Activated naive CD4-positive, alpha-beta T cell treated with anti-CD3 and anti-CD28 coated beads for 36 hours (primary cell): ENCODE measurements at places on chromosomes 5 and 9. TPM values are rescaled to one million over a fixed set of nuclear protein-coding genes. Genes with fewer than 3 reads are reported as not detected.

- H3K4me1 ChIP-seq: no peaks in the 10 kb centered on the region
- no peaks in the 10 kb centered on the region for H3K27me3 ChIP-seq
- no peak overlapping the region for H3K4me3 ChIP-seq
- no peak overlapping the region for H3K27ac ChIP-seq
Measured at GRCh38 chr9:108258640-108259039, 597.1 kb downstream of the ACTL7B start.

DNA sequence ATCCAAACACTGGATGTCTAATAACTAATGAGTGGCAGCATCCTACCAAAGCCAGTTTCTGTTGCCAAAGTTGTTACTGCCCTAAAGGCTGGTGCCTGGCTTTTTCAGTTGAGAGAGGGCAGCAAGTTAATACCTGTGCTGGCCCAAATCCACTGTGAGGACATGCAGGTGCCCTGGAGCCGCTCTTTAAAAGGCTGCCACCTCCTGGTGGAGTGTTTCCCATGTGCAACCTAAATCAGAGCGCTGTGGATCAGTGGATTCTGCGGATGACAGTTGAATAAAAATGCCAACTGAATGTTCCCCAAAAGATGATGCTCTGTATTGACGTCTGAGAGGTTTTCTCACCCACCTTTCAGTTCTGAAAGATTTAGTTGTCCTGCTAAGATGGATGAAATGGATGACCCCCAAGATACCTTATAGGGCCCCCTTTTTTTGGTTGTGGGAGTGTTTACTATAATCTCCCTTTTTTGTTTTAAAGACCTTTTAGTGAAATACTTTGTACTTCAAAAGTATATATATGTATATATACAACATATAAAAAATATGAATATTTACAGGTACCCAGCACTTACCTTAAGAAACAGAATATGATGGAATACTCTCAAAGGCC lies 146.4 kb downstream of the EGFLAM start:
- H3K27me3 ChIP-seq: peaks cover 23% of the 10 kb centered on the region
- H3K27ac ChIP-seq: no peak overlapping the region
- H3K36me3 ChIP-seq: no peaks in the 10 kb centered on the region
- peak; percentile 44 for DNase-seq

- H3K4me1 ChIP-seq: peaks cover 12% of the 10 kb centered on the region
- H3K36me3 ChIP-seq: peaks cover 2% of the 10 kb centered on the region
- H3K4me3 ChIP-seq: no peak overlapping the region
- no peak overlapping the region for H3K27ac ChIP-seq
Measured at GRCh38 chr9:132586830-132587591, 4.6 kb downstream of the BARHL1 start.

- H3K4me3 ChIP-seq: no peak overlapping the region
- H3K27me3 ChIP-seq: peaks cover 12% of the 10 kb centered on the region
- H3K4me1 ChIP-seq: no peaks in the 10 kb centered on the region
- no peak overlapping the region for H3K27ac ChIP-seq
Measured at GRCh38 chr5:98742396-98743073, 30.9 kb upstream of the RGMB start.

- H3K4me1 ChIP-seq: peaks cover 5% of the 10 kb centered on the region
- H3K27ac ChIP-seq: no peak overlapping the region
- peaks cover 4% of the 10 kb centered on the region for H3K27me3 ChIP-seq
- no peaks in the 10 kb centered on the region for H3K36me3 ChIP-seq
- DNase-seq: no peak
- H3K4me3 ChIP-seq: no peak overlapping the region
Measured at GRCh38 chr5:90386099-90386710, 23.4 kb downstream of the CETN3 start.

GRCh38 chr5:60457233-60457632 lies 242.7 kb downstream of the DEPDC1B start:
- no peaks in the 10 kb centered on the region for H3K36me3 ChIP-seq
- no peak overlapping the region for H3K4me3 ChIP-seq
- no peaks in the 10 kb centered on the region for H3K27me3 ChIP-seq
- DNase-seq: no peak

DNA sequence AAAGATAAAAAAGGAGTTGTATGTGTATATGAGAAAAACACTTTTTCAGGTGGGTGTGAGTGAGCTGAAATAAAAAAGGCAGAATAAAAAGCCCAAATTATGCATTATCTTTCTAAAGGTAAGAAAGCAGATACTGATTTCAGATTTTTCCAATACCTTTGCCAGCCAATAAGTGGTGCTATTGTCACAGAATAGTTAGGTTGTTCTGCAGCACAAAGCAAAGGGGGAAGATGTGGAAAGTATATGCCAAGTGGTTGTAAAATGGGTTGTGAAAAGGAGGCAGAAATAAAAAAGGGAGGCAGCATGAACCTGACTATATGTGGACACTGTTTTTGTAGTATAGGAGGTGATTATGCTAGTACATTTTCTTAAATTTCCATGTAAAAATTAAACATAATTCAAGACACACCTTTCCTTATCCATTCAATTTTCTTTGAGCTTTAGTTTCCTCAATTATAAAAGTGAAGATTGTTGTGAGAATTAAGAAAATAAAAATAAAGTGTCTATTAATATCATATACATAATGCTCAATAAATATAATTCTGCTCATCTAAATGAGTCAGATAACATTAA lies 106.7 kb downstream of the SMIM15 start:
- no peak overlapping the region for H3K27ac ChIP-seq
- H3K27me3 ChIP-seq: no peaks in the 10 kb centered on the region
- no peak for DNase-seq
- peaks cover 2% of the 10 kb centered on the region for H3K36me3 ChIP-seq
- H3K4me3 ChIP-seq: no peak overlapping the region

DNA sequence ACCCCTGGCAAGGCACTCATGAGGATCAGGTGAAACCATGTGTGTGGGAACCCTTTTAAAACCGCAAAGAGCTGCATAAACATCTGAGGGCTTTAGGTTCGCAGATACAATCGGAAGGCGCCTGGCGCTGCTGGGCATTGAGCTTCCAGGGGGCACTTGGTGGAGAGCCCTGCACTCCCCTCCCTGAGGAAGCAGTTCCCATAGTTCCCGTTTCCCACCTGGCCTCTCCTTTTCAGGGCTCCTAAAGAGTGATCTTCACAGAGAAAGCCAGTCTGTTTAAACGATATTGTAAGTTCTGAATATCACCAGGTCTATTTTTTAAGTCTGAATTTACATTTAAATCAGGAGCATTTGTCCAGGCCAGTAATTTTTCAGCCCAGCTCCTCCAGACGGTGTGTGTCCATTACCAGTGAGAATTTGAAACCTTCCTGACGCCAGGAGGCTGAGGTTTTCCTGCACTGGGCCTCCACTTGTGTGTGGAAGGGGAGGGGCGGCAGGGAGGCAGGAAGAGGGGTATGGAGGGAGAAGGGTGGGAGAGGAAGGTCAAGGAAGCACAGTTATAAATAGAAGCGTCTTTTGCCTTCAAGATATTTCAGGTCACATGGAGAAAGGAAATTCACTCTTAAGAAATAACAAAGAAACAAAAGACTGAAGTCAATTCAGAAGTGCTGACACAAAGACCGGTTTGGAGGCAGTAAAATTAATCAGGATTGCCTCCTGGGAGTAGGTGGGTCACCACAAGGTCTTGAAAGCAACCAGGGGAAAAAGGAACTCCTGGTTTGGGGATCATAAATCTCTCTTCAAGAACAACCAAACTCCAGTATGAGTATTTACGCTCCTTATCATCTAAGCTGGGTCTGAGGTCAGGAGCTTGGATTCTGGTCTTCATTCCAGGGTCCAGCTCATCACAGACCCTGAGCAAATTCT lies 14.3 kb upstream of the MGAT1 start:
- no peaks in the 10 kb centered on the region for H3K36me3 ChIP-seq
- H3K27ac ChIP-seq: peak overlapping the region; percentile 26
- no peak for DNase-seq

- DNase-seq: no peak
- H3K27me3 ChIP-seq: no peaks in the 10 kb centered on the region
- H3K4me1 ChIP-seq: peaks cover 30% of the 10 kb centered on the region
- H3K4me3 ChIP-seq: no peak overlapping the region
Measured at GRCh38 chr5:138985256-138985655, 110.1 kb upstream of the LRRTM2 start.

- no peak overlapping the region for H3K27ac ChIP-seq
- H3K27me3 ChIP-seq: peaks cover 15% of the 10 kb centered on the region
- peaks cover 6% of the 10 kb centered on the region for H3K4me1 ChIP-seq
Measured at GRCh38 chr5:107500347-107500746, 170.4 kb downstream of the EFNA5 start.

- H3K36me3 ChIP-seq: no peaks in the 10 kb centered on the region
- H3K4me1 ChIP-seq: peaks cover 19% of the 10 kb centered on the region
- peak overlapping the region; percentile 76 for H3K4me3 ChIP-seq
- DNase-seq: no peak
Measured at GRCh38 chr5:102294886-102295395, 1.1 kb downstream of the SLCO4C1 start.

DNA sequence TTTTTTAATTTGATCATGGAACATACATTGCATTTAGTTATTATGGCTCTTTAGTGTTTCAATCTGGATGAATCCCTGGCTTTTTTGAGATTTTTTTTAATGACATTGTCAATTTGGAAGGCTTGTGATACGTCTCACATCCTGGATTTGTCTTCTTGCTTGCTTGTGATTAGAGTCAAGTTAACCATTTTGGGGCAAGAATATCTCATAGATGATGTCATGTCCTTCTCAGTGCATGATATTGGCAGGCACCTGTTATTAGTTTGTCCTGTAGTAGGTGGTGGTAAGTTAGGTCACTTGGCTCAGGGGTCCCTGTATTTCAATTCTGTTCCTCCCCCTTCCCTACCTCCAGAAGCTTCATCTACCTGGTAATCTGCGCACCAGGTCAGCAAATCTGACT lies 3.3 kb downstream of the PSD2 start:
- H3K4me1 ChIP-seq: peaks cover 2% of the 10 kb centered on the region
- H3K27ac ChIP-seq: no peak overlapping the region
- DNase-seq: no peak
- H3K27me3 ChIP-seq: peaks cover 61% of the 10 kb centered on the region

GRCh38 chr5:158086856-158087255 lies 227.9 kb upstream of the CLINT1 start:
- DNase-seq: no peak
- no peak overlapping the region for H3K4me3 ChIP-seq
- no peaks in the 10 kb centered on the region for H3K4me1 ChIP-seq
- H3K36me3 ChIP-seq: no peaks in the 10 kb centered on the region
- peaks cover 7% of the 10 kb centered on the region for H3K27me3 ChIP-seq

DNA sequence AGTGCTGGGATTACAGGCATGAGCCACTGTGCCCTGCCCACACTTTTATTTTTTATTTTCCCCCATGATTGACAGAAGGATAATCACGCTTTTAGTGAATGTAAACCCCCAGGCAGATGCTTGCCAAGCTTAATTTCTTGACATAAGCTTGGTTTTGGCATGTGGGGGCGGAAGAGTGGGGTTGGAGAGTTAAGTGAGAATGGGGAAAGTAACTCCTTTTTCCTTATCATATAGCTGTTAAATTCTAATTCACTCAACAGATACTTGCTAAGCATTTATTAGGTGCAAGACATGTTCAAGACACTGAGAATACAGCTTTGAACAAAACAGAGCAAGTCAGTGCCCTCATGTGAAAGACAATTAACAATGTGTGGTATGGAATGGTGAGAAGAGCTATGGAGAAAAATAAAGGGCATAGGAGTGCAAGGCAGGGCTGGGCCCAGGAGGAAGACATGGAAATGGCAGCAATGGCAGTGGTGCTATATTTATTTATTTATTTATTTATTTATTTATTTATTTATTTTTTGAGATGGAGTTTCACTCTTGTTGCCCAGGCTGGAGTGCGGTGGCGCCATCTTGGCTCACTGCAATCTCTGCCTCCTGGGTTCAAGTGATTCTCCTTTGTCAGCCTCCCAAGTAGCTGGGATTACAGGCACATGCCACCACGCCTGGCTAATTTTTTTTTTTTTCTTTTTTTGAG lies 2.2 kb downstream of the SLC26A2 start:
- DNase-seq: no peak
- H3K4me3 ChIP-seq: no peak overlapping the region
- peaks cover 2% of the 10 kb centered on the region for H3K36me3 ChIP-seq
- H3K4me1 ChIP-seq: peaks cover 30% of the 10 kb centered on the region

DNA sequence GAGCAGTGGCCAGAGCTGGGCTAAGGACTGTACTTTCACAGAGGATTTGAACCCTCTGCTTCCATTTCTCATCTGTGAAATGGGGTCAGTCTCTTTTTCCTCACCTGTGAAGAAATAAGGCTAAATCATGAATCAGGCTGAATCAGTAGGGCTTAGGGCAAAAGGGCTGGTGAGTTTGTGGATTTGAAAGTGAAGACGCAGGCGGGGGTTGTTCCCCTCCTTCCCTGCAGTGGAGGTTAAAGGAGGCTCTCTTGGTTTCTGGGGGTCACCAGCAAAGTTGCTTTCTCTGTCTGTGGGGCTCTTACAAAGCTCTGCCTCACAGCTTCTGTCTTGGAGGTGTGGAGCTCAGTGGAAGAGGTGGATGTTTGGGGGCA lies 17.6 kb upstream of the NDST1 start:
- no peaks in the 10 kb centered on the region for H3K36me3 ChIP-seq
- peaks cover 4% of the 10 kb centered on the region for H3K4me1 ChIP-seq
- no peaks in the 10 kb centered on the region for H3K27me3 ChIP-seq
- H3K4me3 ChIP-seq: no peak overlapping the region
- DNase-seq: no peak

DNA sequence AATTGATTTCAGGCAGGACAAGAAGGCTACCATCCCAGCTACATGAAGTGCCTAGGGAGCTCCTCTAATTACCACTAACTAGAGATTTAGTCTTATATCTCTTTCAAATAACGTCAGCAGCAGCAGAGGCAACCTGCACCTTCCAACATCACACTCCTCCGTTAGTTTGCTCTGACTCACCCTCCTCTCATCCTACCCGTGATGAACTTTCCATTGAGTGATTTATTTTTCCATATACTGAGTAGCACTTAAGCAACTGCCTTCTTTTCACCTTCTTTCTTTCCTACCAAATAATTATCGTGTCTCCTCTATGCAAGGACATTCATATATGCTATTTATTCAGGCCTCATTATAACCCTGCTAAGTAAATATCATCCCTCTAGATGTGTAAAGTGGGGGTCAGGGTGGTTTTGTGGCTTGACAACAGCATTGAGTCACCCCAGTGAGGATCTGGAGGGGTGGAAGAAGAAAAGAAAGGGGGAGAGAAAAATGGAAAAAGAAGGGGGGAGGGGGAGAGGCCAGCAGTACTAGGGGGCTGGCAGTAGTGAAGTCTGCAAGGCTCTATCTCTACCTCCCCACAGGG lies 64.6 kb upstream of the CAST start:
- DNase-seq: peak; percentile 18
- no peaks in the 10 kb centered on the region for H3K36me3 ChIP-seq
- peaks cover 5% of the 10 kb centered on the region for H3K27me3 ChIP-seq

DNA sequence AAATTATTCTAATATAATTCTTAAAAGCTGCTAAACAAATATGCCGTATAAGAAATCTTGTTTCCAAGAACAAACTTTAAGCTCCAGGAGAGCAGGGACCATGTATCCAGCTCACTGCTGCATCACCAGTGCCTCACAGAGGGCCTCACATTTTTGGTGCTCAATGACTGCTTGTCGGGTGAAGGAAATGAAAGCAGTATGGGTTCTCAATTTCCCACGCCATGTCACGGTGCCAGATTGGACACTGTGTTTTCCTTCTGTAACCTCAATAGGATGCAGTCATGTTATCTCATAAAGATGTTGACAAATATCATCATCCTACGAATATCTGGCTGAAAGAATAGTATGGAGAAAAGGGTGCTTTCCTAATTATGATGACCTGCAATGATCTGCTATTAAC lies 64.7 kb downstream of the POU5F2 start:
- no peak overlapping the region for H3K4me3 ChIP-seq
- H3K27ac ChIP-seq: no peak overlapping the region
- no peaks in the 10 kb centered on the region for H3K4me1 ChIP-seq
- H3K27me3 ChIP-seq: no peaks in the 10 kb centered on the region

Gene DRD1
- total RNA-seq: not detected

Gene C7
- not detected for total RNA-seq

Gene PBX3
- total RNA-seq: 9.4 TPM

Gene GNA14
- not detected for total RNA-seq

Gene SOHLH1
- not detected for total RNA-seq

Gene SMIM33
- total RNA-seq: 0.14 TPM

Gene C9orf50
- not detected for total RNA-seq

Gene TNIP1
- total RNA-seq: 238 TPM
